ENCODE measurements at places on chromosomes 2 and 18.

DNA sequence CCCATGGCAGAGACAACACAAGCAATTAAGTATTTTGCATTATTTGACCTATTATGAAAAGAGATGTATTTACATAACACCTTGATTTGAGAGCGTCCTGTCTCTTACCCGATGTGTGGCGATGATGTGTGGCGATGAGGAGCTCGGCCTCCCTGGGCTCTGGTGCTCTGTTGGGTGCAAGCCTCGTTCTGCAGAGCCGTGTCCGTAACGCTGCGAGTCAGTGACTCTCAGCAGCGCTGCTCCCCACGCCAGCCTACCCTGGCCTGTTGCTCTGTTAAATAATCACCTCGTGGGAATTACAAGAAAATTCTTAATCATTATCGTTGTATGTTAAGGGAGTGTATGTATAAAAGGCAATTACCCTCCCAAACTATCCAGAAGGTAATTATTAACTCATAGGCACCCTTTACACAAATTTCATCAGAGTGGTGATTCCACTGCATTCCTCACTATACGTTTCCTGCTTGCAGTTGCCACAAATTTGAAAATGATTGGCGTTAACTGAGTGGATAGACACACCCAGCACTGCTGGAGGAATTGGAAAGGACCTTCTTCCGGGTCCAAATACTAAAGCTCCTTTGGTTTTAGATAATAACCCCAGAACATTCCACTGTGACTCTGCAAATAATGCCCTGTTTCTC, 52.0 kb upstream of the NFATC1 start:
- DNase-seq: no peak

DNA sequence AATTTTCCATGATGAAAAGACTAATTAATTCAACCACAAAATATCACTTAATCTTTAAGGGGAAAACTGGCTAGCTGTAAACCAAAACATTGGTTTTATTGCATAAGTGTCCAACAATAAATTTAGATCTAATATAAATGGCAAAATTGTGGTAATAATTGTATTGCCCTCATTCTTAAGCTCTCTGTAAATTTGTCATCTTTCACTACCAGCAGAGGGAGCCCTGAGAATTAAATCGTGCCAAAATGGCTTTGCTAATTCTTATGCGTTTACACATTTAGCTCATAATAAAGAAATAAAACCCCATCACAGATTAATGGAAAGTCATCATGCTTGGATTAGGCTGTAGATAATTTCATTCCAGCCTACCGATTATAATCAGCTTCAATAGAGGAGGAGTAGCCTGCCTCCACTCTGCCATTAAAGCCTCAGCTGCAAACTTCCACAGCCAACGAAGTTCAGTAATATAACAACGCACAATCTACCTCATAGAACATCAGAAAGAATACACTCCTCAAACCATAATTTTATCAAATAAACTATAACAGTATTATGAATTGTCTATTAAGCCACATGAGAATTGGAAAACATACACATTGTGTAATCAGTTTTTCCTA, 70.0 kb upstream of the ATP5MC3 start:
- DNase-seq: no peak

DNA sequence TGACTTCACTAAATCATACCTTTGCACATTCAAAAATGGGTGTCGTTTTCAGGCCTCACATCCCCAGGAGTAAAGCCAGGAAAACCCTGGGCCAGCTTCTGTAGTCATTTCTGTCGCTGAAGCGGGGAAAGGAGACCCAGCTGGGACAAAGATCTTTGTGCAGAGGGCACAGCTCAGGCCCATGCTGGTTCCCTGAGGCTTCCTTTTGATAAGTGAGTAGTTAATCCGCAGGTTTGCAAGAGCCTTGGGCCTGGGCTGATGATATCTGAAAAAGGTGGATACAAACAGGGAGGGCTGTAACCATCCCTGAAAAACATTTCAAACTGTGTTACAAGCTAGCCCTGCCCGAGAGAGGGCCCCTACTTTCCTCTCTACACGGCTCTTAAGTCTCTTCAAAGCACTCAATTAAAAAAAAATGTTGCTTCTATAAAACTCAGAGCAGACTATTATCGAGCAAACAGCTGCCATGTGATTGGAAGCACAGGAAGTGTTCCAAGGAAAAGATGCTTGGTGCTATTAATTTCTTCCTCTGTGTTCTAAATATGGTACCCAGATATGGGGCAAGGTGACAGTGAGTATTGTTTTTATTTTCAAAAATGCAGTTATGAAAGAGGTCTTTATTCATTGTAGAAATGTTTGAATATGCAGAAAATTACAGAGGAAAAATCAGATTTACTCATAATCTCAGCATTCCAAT, 117.2 kb downstream of the LNPK start:
- no peak for DNase-seq

GRCh38 chr2:56687169-56687568, 503.4 kb downstream of the CCDC85A start:
- no peak for DNase-seq

GRCh38 chr2:1418566-1418965, 5.3 kb downstream of the TPO start:
- DNase-seq: no peak

DNA sequence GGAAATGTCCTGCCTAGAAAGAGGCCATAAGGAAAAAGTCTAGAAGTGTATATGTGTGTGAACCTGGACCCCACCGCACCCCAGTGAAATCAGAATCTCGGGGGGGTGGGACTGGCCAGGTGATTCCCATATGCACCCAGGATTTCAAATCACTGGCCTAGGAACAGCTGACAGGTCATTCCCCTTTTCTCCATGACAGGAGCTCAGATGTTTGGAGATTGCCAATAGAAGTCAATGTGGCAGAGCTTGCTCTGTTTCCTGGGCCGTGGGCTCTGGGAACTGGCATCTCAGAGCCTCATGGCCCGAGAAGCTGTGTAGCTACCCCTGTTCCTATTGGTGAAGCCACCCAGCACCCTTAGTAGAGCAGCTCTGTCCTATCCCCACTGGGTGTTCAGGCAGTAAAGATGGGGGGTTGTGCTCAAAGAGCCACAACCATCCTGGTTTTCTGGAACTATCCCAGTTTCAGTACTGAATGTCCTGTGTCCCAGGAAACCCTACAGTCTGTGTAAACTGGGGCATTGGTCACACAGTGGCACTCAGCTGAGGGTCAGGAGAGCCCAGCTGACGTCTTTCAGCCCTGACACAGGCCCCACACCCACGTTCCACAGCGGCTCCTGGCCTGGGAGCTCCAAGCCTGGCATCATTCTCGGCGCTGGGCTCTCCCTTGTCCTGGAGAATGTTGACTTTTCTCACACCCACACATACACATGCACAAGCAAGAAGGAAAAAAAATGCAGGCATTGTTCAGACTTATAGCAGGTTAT, 18.9 kb downstream of the GNLY start:
- no peak for DNase-seq

GRCh38 chr2:104375206-104375605, 478.7 kb upstream of the POU3F3 start:
- DNase-seq: no peak

DNA sequence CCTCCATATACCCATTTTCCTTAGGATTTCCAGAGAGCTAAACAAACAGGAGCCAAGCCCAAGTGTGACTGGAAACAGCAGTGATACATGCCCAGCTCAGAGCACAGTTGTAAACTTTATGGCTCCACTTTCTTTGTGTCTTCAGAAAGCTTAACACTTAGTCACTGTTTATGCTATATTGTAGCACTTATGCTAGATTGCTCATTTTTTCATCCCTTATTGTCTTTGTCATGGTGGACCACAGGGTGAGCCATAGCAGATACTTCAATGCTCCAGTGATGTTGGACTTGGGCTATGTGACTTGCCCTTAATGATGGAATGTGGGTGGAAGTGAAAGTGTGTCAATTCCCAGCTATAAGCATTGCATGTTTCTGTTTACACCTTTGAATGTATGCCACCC, 401.6 kb downstream of the METTL4 start:
- no peak for DNase-seq

- no peak for DNase-seq
These were observed 28.5 kb downstream of the MBP start for GRCh38 chr18:77103991-77104531.

- DNase-seq: no peak
These were observed at the start of gene GCKR for GRCh38 chr2:27496357-27497287. Gene GCKR (plus strand): TSS chr2:27496839. CDS start chr2:27496905, 66 bp downstream.

GRCh38 chr18:75047240-75047961, 161.5 kb downstream of the PTGR3 start:
- no peak for DNase-seq

- DNase-seq: no peak
These were observed 35.7 kb upstream of the ST3GAL5 start for GRCh38 chr2:85924522-85924921.

- DNase-seq: no peak
These were observed 156.1 kb upstream of the VRK2 start for GRCh38 chr2:57890464-57890863.

DNA sequence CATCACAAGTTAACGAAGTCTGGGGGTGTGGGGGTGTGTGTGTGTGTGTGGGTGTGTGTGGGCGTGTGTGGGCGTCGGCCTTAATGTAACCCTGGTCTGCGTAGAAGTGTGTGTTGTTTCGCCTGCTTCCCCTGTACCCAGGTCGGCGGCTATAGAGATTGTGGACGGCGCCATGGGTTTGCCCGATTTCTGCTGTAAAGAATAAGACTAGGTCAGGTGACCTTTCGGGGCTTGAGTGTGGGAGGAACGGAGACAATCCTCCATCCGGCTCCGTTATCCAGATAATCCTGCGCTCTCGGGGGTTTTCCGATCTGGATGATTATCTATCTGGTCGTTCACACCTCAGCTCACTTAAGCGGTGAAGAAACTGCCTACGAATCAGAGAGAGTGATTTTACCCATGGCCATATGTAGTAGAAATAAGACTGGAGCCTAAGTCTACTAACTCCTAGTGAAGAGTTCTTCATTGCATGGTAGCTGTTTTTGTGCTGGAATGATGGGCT, 543 bp downstream of the HADHB start:
- peak; percentile 32 for DNase-seq

GRCh38 chr2:48952614-48953013, 197.1 kb upstream of the LHCGR start:
- no peak for DNase-seq

DNA sequence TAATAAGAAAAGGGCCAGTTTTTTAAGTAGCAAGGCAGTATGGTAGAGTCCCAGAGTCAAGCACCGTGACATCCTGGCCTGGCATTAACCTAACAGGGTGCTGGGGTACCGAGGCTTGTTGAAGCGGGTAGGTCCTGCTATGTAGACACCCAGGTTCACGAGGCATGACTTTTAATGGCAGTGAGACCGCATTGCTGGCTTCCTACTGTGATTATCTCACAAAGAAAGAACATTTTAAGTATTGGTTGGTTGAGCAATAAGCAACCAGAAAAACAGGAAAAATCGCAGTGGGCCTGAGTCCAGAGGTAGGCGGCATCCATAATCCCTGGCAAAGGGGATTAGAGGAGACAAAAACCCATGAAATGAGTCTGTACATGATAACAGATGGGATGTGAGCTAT, 927.9 kb upstream of the ACVR2A start:
- DNase-seq: no peak

GRCh38 chr18:75088021-75088506, 120.9 kb downstream of the PTGR3 start:
- DNase-seq: no peak

- no peak for DNase-seq
These were observed 869.1 kb downstream of the SLC4A3 start for GRCh38 chr2:220496513-220496912.

DNA sequence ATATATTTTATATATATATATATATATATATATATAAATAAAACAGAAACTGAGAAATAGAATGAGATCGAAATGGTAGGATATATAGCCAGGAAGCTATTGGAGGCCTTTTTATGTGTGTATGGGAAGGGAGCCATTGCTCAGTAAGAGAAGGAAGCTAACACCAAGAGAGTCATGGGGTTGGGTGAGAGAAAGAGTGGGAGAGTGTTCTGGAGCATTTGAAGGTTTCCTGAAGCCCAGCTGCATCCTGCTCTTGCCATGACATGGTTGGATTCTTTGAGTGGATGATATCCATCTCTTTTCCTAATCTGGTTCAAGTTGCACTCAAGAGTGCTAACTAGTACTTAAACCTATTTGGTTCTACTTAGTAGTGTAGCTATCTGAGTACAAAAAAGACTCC, 282.3 kb downstream of the DYSF start:
- DNase-seq: no peak

GRCh38 chr2:160558531-160558930, 64.9 kb upstream of the RBMS1 start:
- no peak for DNase-seq

- no peak for DNase-seq
These were observed 269.3 kb upstream of the MYT1L start for GRCh38 chr2:2600366-2600765.

DNA sequence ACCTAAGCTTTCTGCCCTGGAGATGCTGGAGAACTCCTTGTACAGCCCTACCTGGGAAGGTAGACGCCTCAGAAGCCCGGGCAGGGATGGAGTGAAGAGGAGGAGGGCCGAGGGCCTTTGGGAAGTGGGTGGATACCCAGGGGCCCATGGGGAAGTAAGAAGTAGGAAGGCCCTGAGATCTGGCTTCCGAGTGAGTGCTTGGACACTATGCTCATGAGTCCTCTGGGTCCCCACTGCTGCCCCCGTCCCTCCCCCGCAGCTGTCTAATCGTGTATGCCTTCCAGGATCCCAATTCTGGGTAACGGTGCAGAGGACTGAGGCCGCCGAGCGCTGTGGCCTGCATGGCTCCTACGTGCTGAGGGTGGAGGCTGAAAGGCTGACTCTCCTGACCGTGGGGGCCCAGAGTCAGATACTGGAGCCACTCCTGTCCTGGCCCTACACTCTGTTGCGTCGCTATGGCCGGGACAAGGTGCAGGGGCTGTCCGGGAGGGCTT, 1.1 kb downstream of the DOK1 start:
- DNase-seq: no peak

DNA sequence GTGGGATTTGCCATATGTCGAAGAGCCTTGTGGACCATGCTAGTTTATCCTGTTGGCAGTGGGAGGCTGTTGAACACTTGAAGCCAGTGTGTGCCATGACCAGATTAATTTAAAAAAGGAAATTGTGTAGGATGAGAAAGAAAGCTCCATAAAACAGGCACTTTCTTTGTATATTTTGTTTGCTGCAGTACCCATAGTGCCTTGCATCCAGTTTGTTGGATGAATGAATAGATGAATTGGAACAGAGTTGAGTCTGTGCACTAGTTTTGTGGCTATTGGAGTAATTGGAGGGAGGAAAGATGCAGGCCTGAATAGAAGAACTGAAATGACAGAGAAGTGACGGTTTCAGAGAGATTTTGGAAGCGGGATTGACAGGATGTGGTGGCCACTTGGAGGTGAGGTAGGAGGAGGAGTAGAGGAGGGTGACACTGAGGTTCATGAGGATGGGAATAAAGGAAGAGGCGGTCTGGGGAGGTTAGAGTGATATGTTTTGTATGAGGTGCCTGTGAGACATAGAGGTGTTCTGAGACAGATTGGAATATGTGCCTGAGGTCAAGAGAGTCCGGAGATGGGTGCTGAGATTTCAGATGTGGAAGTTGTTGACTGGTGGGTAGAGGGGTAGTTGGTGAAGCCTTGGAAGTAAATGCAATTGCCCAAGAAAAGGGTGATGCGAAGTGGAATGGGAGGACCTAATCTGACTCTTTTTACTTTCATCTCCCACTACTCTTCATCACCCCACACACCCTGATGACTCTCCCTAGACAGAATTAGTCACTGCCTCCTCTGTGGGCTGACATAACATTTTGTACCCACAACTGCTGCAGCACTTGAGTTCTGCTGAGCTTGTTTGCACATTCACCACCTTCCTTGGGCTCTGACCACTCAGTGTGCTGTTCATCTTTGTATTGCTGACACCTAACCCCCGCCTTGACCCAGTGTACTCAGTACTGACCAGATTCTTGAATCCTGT, 5.1 kb downstream of the DGUOK start:
- peak; percentile 56 for DNase-seq
